ENCODE measurements at places on chromosomes 16 and 17. TPM values are rescaled to one million over a fixed set of nuclear protein-coding genes. Genes with fewer than 3 reads are reported as not detected.

The CCL11 gene
- not detected for total RNA-seq

The HAGHL gene
- 9.3 TPM for total RNA-seq

The CXCL16 gene
- total RNA-seq: 16.2 TPM

The AIPL1 gene
- not detected for total RNA-seq

The HOXB4 gene
- total RNA-seq: not detected

The C16orf74 gene
- 2.9 TPM for total RNA-seq

The KRT12 gene
- total RNA-seq: not detected

The STH gene
- not detected for total RNA-seq

The ABCA6 gene
- total RNA-seq: 0.63 TPM

The MEIOC gene
- total RNA-seq: 0.82 TPM

The ZNF232 gene
- 15.5 TPM for total RNA-seq

The TLCD2 gene
- total RNA-seq: 0.98 TPM

The ZNF771 gene
- 6.4 TPM for total RNA-seq

The PYY gene
- not detected for total RNA-seq

The EVPLL gene
- total RNA-seq: not detected

The MYCBPAP gene
- 1.0 TPM for total RNA-seq

The CNTNAP1 gene
- 6.7 TPM for total RNA-seq

The PKMYT1 gene
- 14.8 TPM for total RNA-seq

The KLHL10 gene
- total RNA-seq: 0.05 TPM

The CX3CL1 gene
- total RNA-seq: not detected

The SLC6A4 gene
- not detected for total RNA-seq

The MMP2 gene
- not detected for total RNA-seq

The MPG gene
- total RNA-seq: 84.4 TPM

The KRTAP9-7 gene
- not detected for total RNA-seq

The ARHGDIG gene
- 2.9 TPM for total RNA-seq

The GSE1 gene
- 13.5 TPM for total RNA-seq

The CYB561 gene
- 15.4 TPM for total RNA-seq

The TNS4 gene
- 0.32 TPM for total RNA-seq

The SENP3 gene
- 102 TPM for total RNA-seq

The CCT6B gene
- 0.94 TPM for total RNA-seq

The PSMD3 gene
- total RNA-seq: 148 TPM

The GAA gene
- total RNA-seq: 45.1 TPM

The MT1A gene
- 19.4 TPM for total RNA-seq

The YBX2 gene
- 0.06 TPM for total RNA-seq

The CLEC10A gene
- total RNA-seq: not detected

The CCDC92B gene
- total RNA-seq: not detected

The HOXB1 gene
- total RNA-seq: not detected

The BCO1 gene
- total RNA-seq: not detected

The KRT36 gene
- total RNA-seq: not detected

The CASKIN2 gene
- 4.8 TPM for total RNA-seq

The NKD1 gene
- 0.12 TPM for total RNA-seq

The CCL3 gene
- not detected for total RNA-seq

The PTX4 gene
- 0.15 TPM for total RNA-seq
